Naive B cell (primary cell): ENCODE measurements at places on chromosomes 11 and 22.

- no peak for DNase-seq
Measured at GRCh38 chr11:57481915-57482781, 21.8 kb downstream of the RTN4RL2 start.

DNA sequence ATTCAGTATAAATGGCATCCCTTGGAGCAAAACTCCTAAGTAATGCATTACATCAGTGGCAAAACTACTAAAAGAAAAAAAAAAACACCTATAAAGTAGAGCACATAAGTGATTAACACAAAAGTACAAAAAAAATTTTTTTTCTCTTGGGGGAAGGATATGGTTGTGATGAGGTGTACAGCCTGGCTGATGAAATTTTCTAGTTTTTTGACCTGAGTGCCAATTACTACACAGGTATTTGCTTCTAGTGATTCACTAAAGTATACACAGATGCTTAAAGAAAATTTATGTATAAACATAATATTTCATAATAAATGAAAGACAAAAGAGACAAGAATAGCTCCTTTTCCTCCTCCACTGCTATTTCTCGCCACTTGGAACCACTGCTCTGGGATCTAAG lies 71.8 kb upstream of the APOA1 start:
- DNase-seq = no peak

DNA sequence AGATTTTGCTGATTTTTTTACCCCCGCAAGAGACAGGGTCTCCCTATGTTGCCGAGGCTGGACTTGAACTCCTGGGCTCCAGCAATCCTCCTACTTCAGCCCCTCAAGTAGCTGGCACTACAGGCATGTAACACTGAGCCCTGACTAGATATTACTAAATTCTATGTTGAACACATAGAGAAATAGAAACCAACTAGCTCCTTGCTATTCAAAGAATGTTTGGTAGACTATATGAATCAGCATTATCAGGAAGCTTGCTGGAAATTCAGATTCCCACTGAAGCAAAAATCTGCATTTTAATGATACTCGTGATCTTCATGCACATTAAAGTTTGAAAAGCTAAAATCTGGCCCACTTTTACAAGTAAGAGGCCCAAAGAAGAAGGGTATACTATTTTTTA lies 11.9 kb downstream of the TMEM41B start:
- DNase-seq = no peak

- no peak for DNase-seq
Measured at GRCh38 chr11:103076361-103076760, 15.6 kb downstream of the DCUN1D5 start.

GRCh38 chr11:118899706-118900360 lies 16.1 kb downstream of the CXCR5 start:
- no peak for DNase-seq

DNA sequence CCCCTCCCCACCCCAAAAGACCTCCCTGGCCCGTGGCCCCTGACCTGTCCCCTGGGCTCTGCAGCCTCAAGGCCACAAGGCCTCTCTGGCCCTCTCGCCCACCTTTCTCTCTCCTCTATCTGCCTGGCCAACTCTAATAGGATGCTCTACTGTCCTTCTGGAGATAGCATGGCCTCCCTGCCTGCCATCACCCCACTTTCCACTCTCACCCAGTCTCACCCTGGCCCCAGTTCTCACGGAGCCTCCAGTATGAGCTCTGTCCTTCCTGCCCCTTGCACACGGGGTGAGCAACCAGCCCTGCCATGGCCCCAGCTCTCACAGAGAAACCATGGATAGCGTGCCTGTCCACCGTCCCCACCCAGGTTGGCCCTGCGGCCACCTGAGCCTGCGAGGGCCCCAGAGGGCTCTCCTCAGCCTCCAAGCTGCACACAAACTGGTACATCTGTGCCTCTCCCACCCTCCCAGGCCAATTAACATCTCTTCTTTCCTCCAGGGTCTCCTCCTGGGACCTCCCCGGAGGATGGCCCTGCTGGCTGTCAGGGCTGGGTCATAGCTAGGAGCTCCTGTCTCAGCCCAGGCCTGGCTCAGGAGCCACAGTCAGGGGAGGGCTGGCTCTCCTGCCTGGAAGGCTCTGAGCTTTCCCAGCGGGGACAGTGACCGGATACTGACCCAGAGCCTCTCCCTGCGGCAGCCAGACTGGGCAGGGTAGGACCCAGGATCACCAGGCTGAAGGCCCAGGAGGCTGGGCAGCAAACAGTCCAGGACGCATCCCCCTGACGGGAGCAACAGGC lies 22.3 kb downstream of the RTN4R start:
- no peak for DNase-seq

DNA sequence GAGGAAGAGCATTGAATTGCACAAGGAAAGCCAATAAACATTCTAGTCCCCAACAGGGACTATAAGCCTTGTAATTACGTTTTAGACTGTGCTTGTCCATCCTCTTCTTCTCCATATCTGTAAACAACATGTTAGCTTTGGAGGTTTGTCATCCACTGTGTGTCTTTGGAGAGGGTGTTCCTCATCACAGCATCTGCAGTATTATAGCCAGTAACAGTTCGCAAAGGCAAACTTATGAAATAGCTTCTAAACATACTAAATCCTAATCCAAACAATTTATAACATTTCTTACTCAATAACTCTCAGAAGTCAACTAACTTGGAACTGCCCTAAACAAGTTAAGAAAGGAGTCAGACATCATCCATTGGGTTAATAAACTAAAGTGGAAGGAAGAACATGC lies 10.3 kb upstream of the BDNF start:
- no peak for DNase-seq
